Peyer's patch (tissue), 4 donors: ENCODE measurements at places on chromosomes 11 and 22. TPM values are rescaled to one million over a fixed set of nuclear protein-coding genes. Genes with fewer than 3 reads are reported as not detected.

The TP53AIP1 gene
- 0.35 TPM for total RNA-seq

DNA sequence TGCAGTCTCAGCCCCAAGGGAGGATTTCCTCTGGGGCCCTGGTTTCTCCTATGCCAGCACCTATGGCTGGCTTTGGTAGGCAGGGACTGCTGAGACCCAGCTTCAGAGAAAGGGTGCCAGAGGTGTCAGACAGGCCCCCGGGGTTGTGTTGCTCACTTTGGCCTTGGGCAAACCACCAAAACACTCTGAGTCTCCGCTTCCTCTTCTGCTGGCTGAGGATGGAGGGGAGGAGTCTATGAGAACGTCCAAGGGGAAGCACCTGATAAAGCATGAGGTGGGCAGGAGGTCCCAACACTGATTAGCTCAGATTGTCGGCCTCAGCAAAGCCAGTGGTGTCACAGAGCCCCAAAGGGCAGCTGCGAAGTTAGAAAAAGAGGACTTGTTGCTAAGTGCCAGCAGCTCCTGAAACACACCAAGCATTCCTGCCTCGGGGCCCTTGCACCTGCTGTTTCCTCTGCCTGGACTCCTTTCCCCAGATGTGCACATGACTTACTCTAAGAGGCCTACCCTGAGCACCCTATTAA is 10.5 kb downstream of the SMTNL1 start:
- no peaks in the 10 kb centered on the region for H3K4me1 ChIP-seq
- H3K27me3 ChIP-seq: no peaks in the 10 kb centered on the region
- peak; percentile 41 for DNase-seq
- peaks cover 35% of the 10 kb centered on the region for H3K36me3 ChIP-seq
- no peak overlapping the region for H3K27ac ChIP-seq

The UPK3A gene
- not detected for total RNA-seq

DNA sequence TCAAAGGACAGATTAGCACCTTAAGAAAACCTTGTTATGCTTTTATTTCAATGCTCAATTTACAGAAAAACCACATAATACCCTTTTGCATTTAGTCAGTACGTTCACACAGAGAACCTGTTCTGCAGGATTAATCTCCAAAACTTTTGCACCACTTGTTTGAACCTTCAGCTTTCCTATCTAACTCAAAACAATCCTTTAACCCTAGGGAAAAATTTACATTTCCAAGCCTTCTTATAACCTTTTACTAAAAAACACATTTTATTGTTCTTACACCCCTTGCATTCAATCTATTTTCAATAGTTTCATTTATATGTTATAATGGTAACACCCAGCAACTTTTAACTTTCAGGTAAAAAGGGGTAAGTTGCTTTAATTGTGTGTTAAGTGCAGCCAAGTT is 952.5 kb upstream of the CNTN5 start:
- no peak overlapping the region for H3K27ac ChIP-seq
- H3K4me3 ChIP-seq: no peak overlapping the region
- DNase-seq: no peak
- no peaks in the 10 kb centered on the region for H3K4me1 ChIP-seq
- H3K36me3 ChIP-seq: no peaks in the 10 kb centered on the region
- H3K27me3 ChIP-seq: no peaks in the 10 kb centered on the region

- no peak for DNase-seq
- no peak overlapping the region for H3K4me3 ChIP-seq
- H3K4me1 ChIP-seq: no peaks in the 10 kb centered on the region
- no peak overlapping the region for H3K27ac ChIP-seq
- H3K36me3 ChIP-seq: no peaks in the 10 kb centered on the region
Observed at GRCh38 chr22:35032571-35032970, 33.4 kb upstream of the ISX start.

The CRYBB1 gene
- not detected for total RNA-seq

DNA sequence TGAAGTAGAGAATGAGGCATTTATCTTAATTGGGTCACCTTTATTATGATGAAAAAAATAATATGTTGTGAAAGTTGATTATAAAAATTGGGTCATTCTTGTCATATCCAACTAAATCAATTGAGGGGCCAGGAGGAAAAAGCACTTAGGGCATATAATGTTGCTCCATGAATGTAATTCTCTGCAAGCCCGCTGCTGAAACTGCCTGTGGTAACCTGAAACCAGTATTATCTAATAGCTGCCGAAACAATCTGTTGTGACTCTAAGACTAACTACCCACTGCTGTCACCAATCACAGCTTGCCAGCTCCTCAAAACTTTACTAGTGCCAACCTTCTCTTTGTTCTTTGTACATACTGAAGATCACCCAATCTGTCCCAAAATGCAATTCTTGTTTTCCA is 115.8 kb downstream of the ATG16L2 start:
- DNase-seq: no peak
- no peaks in the 10 kb centered on the region for H3K4me1 ChIP-seq
- H3K27me3 ChIP-seq: no peaks in the 10 kb centered on the region

The CSNK2A3 gene
- 1.6 TPM for total RNA-seq

The FAM118A gene
- 1,083 TPM for total RNA-seq

DNA sequence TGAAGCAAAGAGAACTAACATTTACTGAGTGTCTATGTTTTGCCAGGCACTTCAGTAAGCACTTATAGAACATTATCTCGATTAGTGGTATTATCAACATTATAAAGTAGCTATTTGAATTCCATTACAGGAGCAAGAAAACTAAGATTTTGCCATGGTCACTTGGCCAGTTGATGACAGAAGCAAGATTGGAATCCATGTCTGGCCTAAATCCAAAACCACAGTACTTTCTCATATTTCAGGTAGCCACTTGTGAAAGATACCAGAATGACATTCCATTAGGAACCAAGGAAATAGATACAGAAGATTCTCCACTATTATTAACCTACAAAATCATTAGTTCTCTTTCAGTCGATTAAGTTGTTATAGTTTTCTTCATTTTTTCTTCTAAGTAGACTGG is 691.0 kb upstream of the API5 start:
- no peaks in the 10 kb centered on the region for H3K27me3 ChIP-seq
- H3K4me3 ChIP-seq: no peak overlapping the region
- H3K36me3 ChIP-seq: no peaks in the 10 kb centered on the region
- no peak for DNase-seq
- H3K4me1 ChIP-seq: no peaks in the 10 kb centered on the region

DNA sequence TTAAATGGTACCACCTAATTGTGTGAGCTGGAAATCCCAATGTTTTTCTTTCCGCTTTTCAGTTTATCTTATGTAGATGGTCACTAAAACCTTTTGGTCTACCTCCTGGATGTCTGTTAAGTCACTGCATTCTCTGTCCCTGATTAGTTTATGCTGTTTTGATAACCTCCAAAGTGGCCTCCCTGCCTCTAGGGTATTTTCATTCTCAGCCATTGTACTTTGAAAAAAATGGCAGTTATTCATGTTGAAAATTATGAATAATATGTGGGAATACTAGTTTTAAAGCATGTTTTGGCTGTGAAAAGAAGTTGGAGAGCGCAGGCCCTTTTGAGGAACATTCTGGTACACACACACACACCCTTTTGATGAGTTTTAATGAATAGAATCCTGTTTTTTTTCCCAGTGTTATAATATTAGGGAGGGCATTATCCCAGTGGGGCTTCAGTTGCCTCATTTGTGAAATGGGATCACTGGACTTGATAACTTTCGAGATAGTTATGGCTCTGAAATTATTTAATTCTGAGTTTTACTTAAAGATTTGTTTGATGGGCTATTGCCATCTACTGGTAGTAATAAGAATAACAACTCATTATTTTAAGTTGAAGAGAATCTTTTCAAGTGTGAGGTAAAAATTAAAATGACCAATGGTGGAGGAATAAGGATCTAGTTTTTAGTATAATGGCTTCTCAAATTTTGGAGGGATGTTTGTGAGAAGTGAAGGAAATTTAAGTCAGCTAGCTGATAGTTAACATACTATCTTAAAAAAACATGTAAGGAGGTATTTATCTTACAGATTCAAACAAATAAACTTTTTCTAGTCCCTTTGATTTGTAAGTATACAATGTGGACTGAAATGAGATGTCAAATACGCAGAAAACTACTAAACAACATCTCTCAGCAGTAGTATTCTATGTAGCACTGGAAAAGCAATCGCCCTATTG is 3.9 kb downstream of the FDX1 start:
- DNase-seq: no peak
- H3K27ac ChIP-seq: no peak overlapping the region
- no peak overlapping the region for H3K4me3 ChIP-seq
- H3K36me3 ChIP-seq: peaks cover 14% of the 10 kb centered on the region
- H3K4me1 ChIP-seq: peaks cover 18% of the 10 kb centered on the region

DNA sequence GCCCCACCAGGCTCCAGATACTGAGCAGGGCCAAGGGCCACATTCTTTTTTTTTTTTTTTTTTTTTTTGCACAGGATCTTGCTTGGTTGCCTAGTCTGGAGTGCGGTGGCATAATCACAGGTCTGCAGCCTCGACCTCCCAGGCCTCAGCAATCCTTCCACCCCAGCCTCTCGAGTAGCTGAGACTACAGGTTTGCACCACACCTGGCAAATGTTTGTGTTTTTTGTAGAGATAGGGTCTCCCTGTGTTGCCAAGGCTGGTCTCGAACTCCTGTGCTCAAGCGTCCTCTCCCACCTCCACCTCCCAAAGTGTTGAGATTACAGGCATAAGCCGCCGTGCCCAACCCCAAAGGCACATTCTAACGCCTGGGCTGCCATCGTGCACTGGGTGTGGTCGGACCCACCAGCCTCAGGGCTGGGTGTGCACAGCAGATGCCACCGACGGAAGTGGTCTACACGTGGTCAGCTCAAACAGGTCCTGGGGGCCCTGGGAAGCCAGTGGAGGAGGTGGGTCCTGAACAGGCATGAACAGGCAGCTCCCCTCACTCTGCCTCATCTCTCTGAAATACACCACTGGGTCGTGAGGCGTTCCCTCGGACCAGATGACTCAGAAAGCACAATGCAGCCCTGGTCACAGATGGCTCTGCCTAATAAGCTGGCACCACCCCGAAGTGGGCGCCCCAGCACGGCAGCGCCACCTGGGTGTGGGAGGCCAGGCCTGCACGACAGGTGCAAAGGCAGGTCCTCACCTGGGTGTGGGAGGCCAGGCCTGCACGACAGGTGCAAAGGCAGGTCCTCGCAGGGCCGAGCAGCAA is 5.1 kb upstream of the B4GALNT4 start:
- no peaks in the 10 kb centered on the region for H3K27me3 ChIP-seq
- no peaks in the 10 kb centered on the region for H3K4me1 ChIP-seq
- no peaks in the 10 kb centered on the region for H3K36me3 ChIP-seq
- peak; percentile 92 for DNase-seq

DNA sequence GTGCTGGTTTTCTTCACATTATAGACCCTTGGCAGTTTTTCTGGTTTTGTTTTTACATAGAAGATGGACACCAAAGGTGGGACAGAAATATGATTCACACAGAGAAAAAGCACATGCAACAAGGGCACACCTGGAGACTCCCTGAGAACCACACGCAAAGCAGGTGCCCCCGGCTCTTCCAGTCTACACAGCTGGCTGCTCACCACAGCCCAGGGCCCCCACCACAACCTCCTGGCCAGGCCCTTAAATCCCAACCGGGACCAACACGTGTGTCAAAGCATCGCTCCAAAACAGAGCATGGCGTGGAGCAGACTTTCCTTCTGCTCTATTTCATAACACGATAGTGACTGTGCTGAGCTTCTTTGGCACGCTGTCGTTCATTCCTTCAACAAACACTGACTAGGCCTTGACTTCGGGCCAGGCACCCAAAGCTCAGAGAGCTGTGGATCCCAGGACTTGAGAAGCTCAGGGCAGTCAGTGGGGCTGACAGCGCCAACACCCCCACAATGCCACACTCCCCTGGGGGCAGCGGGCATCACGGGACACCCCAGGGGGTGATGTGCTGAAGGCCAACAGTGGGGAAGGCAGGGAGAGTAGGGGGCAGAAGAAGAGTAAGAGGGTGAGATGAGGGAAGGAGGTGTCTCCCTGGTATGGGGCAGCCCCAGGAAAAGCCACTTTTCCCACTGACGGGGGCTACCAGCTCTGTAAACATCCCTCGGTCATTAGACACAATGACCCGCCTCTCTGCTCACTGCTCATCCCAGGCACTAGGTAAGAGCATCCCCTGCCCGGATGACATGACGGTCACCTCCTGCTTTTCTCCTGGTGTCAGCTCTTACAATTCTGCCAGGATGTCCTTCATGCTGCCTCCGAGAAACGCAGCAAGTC is 26.0 kb downstream of the CELSR1 start:
- no peaks in the 10 kb centered on the region for H3K4me1 ChIP-seq
- H3K4me3 ChIP-seq: no peak overlapping the region
- no peaks in the 10 kb centered on the region for H3K27me3 ChIP-seq
- DNase-seq: no peak
- no peaks in the 10 kb centered on the region for H3K36me3 ChIP-seq
- H3K27ac ChIP-seq: no peak overlapping the region
